ENCODE measurements at places on chromosomes 2 and 18.

- no peak for DNase-seq
Observed at GRCh38 chr2:191516260-191516659, 161.7 kb upstream of the NABP1 start.

- no peak for DNase-seq
Observed at GRCh38 chr2:39546937-39547336, 109.9 kb upstream of the MAP4K3 start.

GRCh38 chr18:60929966-60930365 lies 403.3 kb upstream of the CDH20 start:
- no peak for DNase-seq

- DNase-seq, result no peak
Observed at GRCh38 chr2:3776311-3776710, 72.9 kb downstream of the DCDC2C start.

- DNase-seq, result peak; percentile 79
Observed at GRCh38 chr2:240560084-240560479, at the start of gene DUSP28. Gene DUSP28 (plus strand): TSS chr2:240560357. CDS start chr2:240560685, 328 bp downstream.

GRCh38 chr2:219870041-219870440 lies 242.6 kb downstream of the SLC4A3 start:
- DNase-seq, result no peak

- no peak for DNase-seq
Observed at GRCh38 chr18:74268933-74269620, 22.7 kb downstream of the CYB5A start.

All from right lung (tissue), 10 donors.